ENCODE measurements at places on chromosomes 2 and 18.

DNA sequence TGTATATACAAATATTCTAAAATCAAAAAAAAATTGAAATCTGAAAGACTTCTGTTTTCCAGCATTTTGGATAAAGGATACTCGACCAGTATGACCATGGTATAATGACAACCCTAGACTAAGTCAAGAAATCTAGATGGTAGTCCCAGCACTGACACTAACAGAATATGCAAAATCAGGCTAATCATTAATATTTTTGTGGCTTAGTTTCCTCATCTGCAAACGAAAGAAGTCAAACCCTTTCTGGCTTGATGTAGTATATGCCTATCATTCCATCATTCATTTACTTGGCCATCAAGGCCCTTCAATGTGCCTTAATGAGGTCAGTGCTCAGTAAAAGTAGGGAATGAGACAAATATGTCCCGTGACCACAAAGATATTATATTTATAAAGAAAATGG is 83.5 kb downstream of the NCKAP5 start:
- no peak for DNase-seq

- DNase-seq, result no peak
Observed at GRCh38 chr2:37627710-37628109, 43.7 kb downstream of the CDC42EP3 start.

DNA sequence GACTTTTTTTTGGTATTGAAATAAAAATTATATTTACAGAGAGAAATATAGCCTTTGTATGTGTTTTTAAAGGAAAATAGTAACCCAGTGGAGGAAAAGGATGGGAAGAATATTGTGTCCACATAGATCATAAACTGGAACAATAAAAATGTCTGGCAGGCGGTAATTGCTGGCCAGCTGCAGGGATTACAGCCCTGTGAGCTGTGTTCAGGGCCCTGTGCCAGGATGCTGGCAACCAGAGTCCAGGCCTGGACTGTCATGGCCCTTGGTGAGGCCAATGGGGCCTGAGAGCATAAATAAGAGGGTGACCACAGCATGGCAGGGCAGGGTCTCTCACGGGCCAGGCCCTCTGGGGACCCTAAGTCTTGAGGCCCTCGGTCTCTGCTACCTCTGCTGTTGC is 171.2 kb downstream of the ACOXL start:
- DNase-seq, result no peak

DNA sequence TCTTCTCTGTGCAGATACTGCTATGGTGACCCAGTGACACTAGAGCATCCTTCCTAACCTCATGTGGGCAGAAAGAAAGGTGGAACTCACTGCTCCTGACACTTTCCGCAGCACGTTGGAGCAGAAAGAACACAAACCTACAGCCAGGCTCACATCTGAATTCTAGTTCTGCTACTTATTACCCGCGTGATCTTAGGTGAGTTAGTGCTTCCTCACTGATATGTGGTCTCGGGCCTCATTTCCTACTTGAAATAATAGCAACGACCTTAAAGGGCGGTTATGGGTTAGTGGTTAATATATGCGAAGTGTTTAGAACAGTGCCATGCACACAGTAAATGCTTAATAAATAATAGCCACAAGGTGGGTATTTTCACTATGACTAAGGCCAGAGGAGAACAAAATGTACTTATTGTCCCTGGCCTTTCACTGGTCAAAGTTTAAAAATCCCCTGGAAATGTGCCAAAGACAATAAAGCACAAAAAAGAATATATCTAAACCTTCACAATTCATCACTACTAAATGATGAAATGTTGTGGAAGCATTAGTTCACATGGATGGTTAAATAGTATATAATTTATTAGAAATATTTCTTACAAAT is 66.6 kb downstream of the MYOM1 start:
- DNase-seq, result no peak

GRCh38 chr18:8996771-8997432 is 105.6 kb upstream of the NDUFV2 start:
- no peak for DNase-seq

GRCh38 chr18:78873926-78874500 is 105.6 kb upstream of the SALL3 start:
- no peak for DNase-seq

GRCh38 chr2:20612925-20613916 is 37.7 kb downstream of the HS1BP3 start:
- no peak for DNase-seq
